ENCODE measurements at places on chromosomes 6 and 20.

- no peak for DNase-seq
Observed at GRCh38 chr6:157514659-157515496, 133.9 kb downstream of the ZDHHC14 start.

DNA sequence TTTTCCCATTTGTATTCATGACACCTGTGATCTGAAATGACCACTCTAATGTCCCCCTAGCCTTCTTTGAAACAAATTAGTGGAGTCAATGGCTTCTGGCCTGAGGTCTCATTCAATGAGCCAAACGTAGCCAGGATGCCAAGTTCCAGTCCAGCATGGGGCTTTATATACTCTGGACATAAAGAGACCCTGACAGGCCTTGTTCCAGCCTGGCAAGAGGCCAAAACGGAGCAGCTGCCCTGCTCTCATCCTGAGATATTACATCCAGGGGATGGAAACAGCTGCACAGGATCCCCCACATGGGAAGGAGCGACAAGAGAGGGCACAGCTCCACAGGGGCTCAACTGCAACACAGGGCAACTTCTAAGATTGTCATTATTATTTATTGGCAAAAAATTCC, 437.8 kb downstream of the CDH26 start:
- no peak for DNase-seq

- DNase-seq, result no peak
Observed at GRCh38 chr6:113466526-113466925, 390.6 kb upstream of the MARCKS start.

GRCh38 chr20:49045440-49046086, 549 bp upstream of the CSE1L start:
- peak; percentile 57 for DNase-seq

- DNase-seq, result no peak
Observed at GRCh38 chr6:115524821-115525220, 535.9 kb downstream of the FRK start.

GRCh38 chr6:167404385-167405049, 79.6 kb downstream of the TTLL2 start:
- DNase-seq, result no peak

DNA sequence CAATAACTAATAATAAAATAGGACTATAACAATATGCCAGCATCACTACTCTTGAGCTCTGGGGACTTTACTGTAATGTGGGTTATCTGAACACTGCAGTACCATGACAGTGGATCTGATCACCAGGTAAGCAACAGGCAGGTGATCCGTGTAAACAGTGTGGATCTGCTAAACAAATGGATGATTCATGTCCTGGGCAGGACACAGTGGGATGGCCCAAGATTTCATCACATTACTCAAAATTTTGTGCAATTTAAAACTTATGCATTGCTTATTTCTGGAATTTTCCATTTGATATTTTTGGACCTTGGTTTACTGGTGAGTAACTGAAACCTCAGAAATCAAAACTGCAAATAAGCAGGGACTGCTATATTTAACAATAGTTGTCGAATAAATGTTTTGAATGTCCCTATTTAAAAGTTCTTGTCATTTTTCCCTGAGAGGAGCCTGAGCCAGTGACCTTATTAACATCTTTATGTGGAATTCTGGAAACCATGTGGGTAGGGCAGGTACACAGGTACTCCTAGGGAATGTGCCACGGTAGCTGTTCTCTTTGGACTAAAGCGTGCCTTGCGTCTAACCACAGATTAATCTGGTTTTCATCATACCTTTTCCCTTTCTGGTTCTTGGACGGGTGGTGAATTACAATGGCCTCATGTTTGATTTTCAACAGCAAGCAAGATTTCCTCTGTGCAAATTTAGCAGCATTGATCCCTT, 214.5 kb upstream of the SASH1 start:
- DNase-seq, result no peak

DNA sequence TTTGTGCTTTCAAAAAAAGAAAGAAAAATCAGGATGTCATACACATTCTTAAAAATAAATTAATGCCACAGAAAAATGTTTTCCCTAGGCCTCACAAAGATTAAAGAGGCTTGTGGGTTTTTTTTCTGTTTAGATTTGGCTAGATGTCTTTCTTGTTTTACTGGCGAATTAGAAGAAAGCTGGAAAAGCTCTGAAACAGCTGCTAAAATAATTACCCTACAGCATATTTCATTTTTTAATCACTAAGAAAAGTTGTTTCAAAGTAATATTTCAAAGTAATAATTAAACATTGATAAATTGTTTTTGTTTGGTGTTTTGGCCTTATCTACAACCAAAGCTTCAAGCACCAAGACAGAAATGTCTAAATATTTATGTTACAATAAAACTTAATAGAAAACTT, 3.7 kb upstream of the ENPP1 start:
- DNase-seq, result no peak

GRCh38 chr6:47278545-47278944, 31.2 kb downstream of the TNFRSF21 start:
- peak; percentile 12 for DNase-seq

GRCh38 chr6:73045609-73046008, 179.7 kb downstream of the KHDC1L start:
- no peak for DNase-seq

GRCh38 chr6:39887692-39888450, 46.4 kb downstream of the MOCS1 start:
- peak; percentile 89 for DNase-seq

GRCh38 chr20:62724692-62725595, 16.3 kb downstream of the NTSR1 start:
- no peak for DNase-seq

GRCh38 chr6:73580247-73581149, 59.7 kb upstream of the EEF1A1 start:
- peak; percentile 81 for DNase-seq

GRCh38 chr20:59392736-59393135, 92.3 kb downstream of the EDN3 start:
- DNase-seq, result no peak

- DNase-seq, result no peak
Observed at GRCh38 chr6:101482606-101483005, 89.1 kb downstream of the GRIK2 start.

- no peak for DNase-seq
Observed at GRCh38 chr20:60361761-60362395, 403.7 kb downstream of the CDH26 start.

DNA sequence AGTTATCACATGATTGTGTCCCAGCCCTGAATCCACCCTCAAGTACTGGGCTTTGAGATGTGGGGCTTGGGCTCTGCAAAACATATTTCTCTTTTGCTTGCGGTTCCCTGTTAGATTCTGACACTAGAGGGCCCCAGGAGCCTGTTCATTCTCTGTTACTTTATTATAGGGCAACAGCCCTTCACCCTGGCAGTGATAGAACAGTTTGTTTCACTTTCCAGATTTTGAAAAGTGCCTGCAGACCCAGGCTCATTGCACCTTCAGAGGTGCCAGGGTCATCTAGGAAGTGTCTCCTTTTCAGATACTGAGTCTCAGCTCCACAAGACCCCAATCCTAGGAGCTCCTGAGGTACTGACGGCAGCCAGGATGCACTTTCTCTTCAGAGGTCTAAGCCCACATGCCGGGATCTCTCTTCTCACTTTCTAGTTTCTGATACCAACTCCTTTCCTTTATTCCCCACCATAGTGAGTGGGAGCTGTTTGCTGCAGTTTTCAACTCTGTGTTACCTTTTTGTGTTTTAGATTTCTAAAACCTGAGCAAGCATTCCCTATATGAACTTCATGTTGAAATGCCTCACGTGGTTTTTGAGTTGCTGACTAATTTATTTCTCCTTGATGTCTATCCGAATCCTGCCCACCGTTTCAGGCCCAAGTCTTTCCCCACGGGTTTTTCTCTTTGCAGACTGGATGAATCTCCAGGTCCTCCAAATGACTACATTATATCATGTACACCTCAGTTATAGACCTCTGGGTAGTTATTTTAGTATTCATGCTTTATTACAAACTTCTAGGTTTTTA, 10.9 kb downstream of the ABT1 start:
- peak; percentile 82 for DNase-seq

- DNase-seq, result no peak
Observed at GRCh38 chr20:43700627-43701026, 26.2 kb downstream of the GTSF1L start.

DNA sequence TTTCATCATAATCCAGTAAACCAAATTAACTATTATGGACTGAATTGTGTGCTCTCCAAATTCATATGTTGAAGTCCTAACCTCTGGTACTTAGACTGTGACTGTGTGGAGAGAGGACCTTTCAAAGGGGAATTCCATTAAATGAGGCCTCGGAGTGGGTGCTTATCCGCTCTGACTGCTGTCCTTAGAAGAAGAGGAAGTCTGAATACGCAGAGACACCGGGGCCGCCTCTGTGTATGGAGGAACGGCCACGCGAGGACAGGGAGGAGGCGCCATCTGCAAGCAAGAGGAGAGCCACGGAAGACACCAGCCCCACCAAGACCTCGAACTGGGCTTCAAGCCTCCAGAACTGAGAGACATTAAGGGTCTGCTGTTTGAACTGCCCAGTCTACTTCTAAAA, 35.6 kb upstream of the RPS6KA2 start:
- DNase-seq, result no peak

DNA sequence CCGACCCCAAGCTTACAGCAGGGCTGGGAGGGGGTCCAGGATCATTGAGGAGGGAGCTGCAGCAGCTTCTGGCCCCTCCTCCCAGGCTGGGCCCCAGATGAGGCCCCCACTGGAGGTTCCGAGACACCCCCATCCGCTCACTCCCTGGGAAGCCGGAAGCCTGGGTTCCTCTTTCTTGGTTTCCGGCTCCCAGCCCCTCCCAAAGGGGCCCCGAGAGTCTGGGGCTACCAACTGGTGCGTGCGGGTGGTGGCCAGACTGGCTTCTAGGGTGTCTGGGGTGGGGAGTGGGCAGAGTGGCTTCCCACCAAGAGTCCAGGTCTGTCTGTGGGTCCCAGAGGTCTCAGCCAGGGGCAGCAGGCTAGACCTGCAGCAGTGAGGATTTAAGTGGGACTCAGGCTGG, 2.2 kb downstream of the RGS19 start:
- DNase-seq, result peak; percentile 32

DNA sequence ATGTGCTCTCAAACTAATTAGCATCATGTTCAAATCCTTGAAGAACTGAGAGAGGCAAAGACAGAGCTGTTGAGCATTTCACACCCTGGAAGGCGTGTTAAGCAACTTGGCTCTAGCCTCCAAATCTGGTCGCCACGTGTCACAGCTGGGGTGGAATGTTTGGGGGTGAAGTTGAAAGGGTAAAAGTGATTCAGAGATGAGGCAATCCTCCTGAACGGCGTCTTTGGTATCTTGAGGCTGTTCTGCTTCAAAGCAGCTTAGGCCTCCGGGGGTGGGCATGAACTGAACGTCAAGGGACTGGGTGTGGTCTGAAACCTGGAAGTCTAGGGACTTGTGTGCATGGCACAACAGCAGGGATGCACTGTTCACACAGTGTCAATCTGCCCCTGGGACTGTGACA, 62.3 kb downstream of the TRAM2 start:
- no peak for DNase-seq

DNA sequence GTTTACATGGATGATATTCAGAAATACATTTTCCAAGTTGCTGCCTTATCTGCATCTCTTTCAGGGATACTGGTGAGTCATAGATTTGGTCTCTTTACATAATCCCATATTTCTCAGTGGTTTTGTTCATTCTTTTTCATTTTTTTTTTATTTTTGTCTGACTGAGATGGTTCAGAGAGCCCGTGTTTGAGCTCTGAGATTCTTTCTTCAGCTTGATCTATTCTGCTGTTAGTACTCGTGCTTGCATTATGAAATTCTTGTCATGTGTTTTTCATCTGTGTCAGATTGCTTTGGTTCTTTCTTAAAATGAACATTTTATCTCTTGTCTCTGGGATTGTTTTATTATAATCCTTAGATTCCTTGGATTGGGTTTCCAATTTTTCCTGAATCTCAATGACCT, 317.3 kb downstream of the DOK5 start:
- no peak for DNase-seq

- DNase-seq, result no peak
Observed at GRCh38 chr6:25232479-25232878, 46.7 kb upstream of the CARMIL1 start.

DNA sequence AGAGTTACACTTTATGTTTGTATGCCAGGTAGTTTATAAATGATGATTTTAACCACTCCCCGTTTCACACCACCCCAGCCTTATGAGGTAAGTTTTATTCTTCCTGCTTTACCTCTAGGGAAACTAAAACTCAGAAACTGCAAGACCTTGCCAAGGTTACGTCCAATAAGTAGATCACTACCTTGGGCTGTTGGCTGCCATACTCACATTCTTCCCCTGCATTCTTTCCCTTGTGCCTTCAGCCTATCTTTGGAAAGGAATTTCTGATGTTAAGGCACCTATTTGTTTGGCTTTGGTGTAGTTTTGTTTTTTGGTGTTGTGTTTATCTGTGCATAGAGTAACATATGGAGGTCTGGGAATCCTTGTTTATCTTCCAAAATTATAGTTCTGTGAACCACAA, 122.1 kb downstream of the UST start:
- DNase-seq, result no peak

- no peak for DNase-seq
Observed at GRCh38 chr6:163398115-163398514, 16.4 kb upstream of the QKI start.

GRCh38 chr6:140009286-140009685, 634.8 kb upstream of the CITED2 start:
- no peak for DNase-seq

GRCh38 chr6:138468320-138469015, 30.8 kb downstream of the NHSL1 start:
- peak; percentile 33 for DNase-seq

DNA sequence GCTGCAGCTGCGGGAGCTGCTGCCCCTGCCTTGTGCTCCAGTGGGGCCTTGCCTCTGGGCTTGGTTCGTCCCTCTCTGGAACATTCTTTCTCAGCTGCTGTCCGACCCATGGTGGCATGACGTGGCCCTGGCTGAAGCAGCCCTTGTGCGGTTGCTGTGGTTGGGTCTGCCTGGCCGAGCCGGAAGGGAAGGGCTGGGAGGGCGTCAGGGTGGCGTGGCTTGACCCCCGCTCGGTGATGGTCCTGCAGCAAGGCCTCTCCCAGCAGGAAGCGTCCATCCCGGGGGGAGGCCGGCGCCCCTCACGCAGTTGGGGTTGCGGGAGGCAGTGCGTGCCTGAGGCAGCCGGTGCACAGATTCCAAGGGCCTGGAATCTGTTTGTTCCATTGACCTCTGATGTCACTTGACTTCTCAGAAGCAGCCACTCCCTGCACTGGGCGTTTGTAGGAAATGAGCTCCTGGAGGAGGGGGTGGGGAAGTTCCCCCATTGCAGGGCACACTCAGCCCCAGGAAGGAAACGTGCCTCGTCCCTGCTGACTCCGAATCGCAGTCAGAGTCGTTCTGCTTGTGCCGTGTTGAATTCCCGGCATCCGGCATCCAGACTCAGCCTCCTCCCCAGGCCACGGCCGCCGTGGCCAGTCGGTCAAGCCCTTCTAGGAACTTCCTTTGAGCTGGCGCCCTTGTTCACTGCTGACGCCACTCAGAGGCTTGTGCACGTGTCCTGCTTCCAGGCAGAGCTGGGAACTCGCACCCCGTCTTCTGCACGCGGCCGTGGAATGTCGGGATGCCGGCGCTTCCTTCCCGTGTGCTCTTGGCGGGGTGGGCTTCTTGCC, 9.7 kb upstream of the TNFRSF6B start:
- peak; percentile 70 for DNase-seq

- no peak for DNase-seq
Observed at GRCh38 chr6:69985180-69985579, 118.8 kb downstream of the COL19A1 start.
